Thyroid gland (tissue), 4 donors: ENCODE measurements at places on chromosomes 4 and X.

DNA sequence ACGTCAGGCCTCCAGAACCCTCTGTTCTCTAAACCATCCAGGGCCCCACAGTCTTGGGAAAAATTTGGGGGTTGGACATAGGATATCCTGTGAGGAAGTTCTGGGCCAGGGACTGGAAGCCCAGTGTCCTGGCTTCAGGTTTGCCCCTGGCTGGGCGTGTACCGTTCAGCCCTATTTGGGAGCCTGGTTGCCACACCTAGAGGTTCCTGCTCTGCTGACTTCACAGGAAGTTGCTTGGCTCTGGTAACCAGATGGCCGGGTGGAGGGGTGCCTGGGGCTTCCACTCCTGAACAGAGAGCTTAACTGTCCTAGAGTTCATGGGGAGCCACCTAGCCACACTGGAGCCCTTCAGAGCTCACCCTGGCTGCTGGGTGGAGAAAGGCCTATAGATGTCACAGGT, 1.1 kb downstream of the TAFAZZIN start:
- H3K27me3 ChIP-seq, result no peaks in the 10 kb centered on the region
- H3K27ac ChIP-seq, result peak overlapping the region; percentile 89
- H3K4me1 ChIP-seq, result peaks cover 7% of the 10 kb centered on the region
- DNase-seq, result peak; percentile 11
- no peaks in the 10 kb centered on the region for H3K36me3 ChIP-seq

GRCh38 chr4:39786838-39787237, 88.9 kb downstream of the UBE2K start:
- no peaks in the 10 kb centered on the region for H3K27me3 ChIP-seq
- no peak overlapping the region for H3K27ac ChIP-seq
- H3K4me3 ChIP-seq, result no peak overlapping the region
- H3K36me3 ChIP-seq, result no peaks in the 10 kb centered on the region

DNA sequence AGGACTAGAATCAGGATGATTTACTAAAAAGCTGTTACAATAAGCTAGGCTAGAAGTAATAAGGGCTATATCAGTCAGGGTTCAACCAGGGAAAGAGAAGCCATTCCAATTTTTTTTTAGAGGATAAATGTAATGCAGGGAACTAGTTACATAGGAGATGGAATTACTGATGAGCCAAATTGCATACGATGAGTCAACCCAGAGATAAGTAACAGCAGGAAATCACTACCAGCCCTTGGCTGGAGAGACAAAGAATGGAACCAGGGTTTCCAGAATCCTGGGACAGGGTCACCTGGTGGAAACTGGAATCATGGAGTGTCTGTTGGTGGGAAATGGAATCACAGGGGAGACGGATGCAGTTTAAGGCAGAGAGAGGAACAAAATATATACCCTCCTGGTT, 13.1 kb upstream of the MAGEA4 start:
- no peak overlapping the region for H3K27ac ChIP-seq
- no peaks in the 10 kb centered on the region for H3K27me3 ChIP-seq
- no peak overlapping the region for H3K4me3 ChIP-seq
- H3K4me1 ChIP-seq, result no peaks in the 10 kb centered on the region
- H3K36me3 ChIP-seq, result no peaks in the 10 kb centered on the region
- no peak for DNase-seq

DNA sequence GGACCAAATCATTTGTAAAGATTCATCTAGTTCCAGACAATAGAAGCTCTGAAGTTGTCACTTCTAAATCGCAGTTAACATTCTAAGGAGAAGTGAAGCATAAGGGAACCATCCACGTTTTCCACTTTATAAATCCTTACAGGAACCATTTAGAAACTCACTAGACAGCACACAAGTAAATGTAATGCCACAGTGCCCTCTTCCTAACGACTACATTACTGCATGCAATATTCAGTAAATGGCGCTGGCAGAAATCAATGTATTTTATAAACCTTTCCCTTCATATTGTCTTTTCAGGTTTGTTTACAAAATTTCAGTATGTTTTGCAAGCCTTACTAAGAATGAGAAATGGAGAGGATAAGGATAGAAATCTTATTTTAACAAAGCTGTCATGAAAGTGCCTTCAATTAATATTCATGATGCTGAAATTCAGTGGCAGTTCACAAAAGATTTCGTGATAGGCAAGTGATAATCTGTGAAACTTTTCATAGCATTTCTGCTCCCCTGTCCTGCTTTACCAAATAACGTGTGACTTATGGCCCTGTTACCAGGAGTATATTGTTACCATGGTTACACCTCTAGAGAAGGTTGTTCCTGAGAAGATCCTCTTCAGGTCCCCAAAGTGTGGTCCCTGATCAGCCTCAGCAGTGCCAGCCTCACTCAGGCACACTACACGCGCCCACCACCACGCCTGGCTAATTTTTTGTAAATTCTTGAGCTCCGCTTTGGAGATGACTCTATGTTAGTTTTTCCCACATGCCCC, 54.2 kb downstream of the TMA16 start:
- no peak overlapping the region for H3K4me3 ChIP-seq
- no peak overlapping the region for H3K27ac ChIP-seq
- no peaks in the 10 kb centered on the region for H3K27me3 ChIP-seq
- H3K36me3 ChIP-seq, result no peaks in the 10 kb centered on the region
- DNase-seq, result no peak

DNA sequence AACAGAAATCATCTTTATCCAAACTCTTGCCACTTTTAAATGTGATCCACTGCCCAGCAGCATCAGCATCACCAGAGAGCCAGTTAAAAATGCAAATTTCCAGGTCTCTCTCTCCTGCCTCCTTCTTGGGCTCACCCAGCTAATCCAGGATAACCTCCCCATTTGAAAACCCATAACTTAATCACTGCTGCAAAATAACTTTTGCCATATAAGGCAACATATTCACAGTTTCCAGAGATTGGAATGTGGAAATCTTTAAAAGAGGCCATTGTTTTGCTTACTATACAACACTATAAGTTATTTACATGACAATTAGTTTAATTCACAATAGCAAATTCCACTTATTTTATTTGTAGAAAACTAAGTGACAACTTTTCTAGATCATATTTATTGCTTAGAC, 4.8 kb upstream of the EXOSC9 start:
- no peaks in the 10 kb centered on the region for H3K27me3 ChIP-seq
- H3K27ac ChIP-seq, result no peak overlapping the region
- no peaks in the 10 kb centered on the region for H3K4me1 ChIP-seq
- no peaks in the 10 kb centered on the region for H3K36me3 ChIP-seq

DNA sequence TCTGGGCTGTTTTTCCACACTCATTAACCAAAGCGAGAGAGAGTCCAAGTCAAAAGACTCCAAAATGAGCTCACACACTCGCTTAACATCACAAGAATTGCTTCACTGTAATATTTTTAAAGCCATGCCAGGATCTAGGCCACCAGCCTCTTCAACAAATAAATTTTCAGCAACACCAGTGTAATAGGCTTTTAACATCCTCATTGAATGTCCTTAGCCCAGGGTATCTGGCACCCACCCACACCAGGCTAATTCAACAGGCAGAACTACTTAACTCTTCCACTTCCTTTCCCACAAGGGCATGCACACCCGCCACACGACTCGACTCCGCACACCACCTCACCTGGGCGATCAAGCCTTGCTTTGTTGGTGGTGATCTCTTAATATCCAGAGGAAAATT, 34.2 kb downstream of the FAT1 start:
- no peaks in the 10 kb centered on the region for H3K36me3 ChIP-seq
- peak overlapping the region; percentile 16 for H3K27ac ChIP-seq
- DNase-seq, result peak; percentile 75
- H3K27me3 ChIP-seq, result no peaks in the 10 kb centered on the region
- H3K4me3 ChIP-seq, result no peak overlapping the region
- H3K4me1 ChIP-seq, result peaks cover 53% of the 10 kb centered on the region

DNA sequence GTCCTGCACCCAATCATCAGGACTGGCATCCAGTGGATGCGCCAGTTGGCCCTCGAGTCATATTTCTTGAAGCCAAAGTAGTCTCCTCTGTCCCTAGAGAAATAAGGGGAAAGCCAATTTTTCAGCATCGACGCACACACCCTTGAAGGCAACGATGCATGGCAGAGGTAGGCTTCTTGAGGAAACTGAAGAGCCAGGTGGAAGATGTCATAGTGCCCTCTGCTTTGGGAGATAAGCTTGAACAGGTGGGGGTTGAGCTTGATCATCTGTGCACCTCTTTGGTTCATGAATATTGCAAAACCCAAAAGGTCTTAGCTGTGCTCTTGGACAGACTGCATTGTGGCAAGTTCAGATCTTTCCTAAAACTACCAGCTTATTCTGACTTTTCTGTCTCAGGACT, 34.6 kb upstream of the WDR1 start:
- DNase-seq, result peak; percentile 38
- H3K4me1 ChIP-seq, result no peaks in the 10 kb centered on the region
- H3K27ac ChIP-seq, result no peak overlapping the region
- H3K4me3 ChIP-seq, result no peak overlapping the region
- no peaks in the 10 kb centered on the region for H3K27me3 ChIP-seq

- no peaks in the 10 kb centered on the region for H3K36me3 ChIP-seq
- H3K4me1 ChIP-seq, result no peaks in the 10 kb centered on the region
- no peaks in the 10 kb centered on the region for H3K27me3 ChIP-seq
- no peak overlapping the region for H3K4me3 ChIP-seq
- no peak for DNase-seq
- H3K27ac ChIP-seq, result no peak overlapping the region
Measured at GRCh38 chr4:76977736-76978350, 28.3 kb downstream of the SEPTIN11 start.

DNA sequence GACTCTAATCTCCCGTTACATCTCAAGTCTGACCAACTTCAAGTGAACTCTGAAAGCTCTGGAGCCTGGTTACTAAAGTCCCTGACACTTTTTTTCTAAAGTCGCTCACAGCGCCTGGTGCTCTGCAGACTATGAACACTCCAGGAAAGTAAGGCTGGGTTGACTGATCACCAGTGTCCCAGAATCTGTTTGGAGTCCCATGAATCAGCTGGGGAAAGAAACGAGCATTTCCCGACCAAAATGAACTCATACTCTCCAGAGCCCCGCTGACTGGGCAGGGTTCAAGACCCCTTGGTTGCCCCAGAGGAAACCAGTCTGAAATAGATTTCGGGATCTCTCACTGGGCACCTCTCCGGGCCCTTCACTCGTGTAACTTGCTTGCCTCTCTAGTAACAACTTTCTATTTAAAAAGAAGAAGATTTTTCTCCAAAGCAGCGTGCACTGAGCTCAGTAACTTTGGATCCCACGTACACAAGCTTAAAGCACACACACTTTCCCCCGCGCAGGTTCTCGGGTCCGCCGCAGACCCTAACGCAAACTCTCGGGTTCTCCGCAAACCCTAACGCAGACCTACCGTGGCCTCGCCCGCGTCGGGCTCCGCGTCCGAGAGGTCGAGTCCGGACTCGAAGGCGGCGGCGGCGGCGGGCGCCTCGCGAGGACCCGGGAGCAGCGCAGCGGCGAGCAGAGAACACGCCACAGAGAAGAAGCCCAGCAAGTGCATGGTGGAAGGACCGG, 964 bp downstream of the VEGFC start:
- no peaks in the 10 kb centered on the region for H3K36me3 ChIP-seq
- H3K4me1 ChIP-seq, result peaks cover 27% of the 10 kb centered on the region
- peak overlapping the region; percentile 79 for H3K4me3 ChIP-seq
- peak; percentile 78 for DNase-seq
